ENCODE measurements at places on chromosomes 13 and 19. TPM values are rescaled to one million over a fixed set of nuclear protein-coding genes. Genes with fewer than 3 reads are reported as not detected.

GRCh38 chr13:99199541-99200431, 868 bp upstream of the UBAC2 start:
- DNase-seq = no peak

GRCh38 chr13:103099722-103100293, 33.6 kb upstream of the SLC10A2 start:
- no peak for DNase-seq

DNA sequence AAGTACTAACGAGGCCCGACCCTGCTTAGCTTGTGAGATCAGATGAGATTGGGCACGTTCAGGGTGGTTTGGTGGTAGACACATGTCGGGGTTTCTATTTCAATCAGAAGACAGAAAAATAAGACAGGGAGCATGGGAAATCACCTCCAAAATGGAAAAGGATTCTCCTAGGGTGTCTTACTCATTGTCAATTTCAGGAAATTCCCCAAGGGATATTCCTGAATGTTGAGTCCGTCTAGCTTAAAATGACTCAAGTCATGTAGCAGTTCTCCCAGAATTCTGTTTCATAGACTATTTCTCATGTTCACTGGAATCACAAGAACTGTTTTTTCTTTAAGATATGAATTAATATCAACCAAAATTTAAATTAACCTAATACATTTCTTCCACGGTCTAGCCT, 380.1 kb downstream of the EFNB2 start:
- no peak for DNase-seq

DNA sequence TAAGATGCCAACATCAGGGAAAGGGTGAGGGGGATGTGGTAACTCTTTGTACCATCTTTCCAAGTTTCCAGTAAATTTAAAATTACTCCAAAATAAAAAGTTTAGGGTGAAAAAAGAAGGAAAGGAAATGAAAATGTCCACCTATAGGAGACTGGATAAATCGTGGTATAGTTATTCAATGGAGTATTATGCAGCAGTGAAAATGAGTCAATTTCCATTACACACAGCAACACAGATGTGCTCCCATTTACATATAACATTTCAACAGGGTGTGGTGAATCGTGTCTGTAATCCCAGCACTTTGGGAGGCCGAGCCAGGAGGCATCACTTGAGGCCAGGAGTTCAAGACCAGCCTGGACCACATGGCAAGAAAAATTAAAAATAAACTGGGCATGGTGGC, 7.4 kb upstream of the ZNF541 start:
- DNase-seq = no peak

GRCh38 chr13:110157718-110158117, 149.2 kb downstream of the COL4A1 start:
- DNase-seq = no peak

DNA sequence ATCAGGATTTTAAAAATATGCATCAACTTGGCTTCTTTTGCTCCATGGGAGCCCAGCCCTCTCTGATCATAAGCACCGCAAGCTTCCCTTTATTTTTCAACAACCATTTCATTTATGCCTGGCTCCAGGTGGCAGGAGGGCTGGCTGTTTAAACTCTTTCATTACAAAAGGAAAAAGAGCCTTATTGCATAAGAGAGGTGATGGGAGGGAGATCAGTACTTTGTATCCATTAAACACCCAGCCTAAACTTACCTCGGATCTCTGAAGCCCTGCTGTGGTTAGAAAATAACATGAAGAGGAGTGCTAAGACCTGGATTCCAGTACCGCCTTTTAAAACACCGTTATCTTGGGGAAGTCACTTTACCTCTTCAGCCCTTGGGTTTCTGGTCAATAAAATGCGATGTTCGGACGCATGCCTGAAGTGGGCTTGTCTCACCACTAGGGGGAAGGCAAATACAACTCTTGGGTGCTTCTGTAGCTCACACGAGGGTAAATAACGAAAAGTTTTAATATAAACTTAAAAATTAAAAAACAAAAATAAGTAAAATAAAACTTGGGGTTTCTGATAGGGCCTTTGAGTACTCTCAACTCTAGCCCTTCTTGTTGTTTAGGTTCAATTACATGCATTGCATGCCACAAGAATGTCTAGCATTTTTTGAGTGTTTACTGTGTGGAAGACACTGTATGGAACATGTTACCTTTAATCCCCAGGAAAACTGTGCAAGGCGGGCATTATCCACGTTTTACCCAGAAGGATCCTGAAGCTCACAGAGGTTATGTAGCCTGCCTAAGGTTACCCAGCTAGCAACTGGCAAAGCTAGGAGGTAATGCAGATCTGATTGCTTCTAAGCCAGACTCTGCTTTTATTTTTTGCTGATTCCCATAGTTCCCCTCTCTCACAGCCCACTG, 240.3 kb downstream of the LMO7 start:
- DNase-seq = peak; percentile 60

GRCh38 chr19:4497770-4498389, 20.4 kb downstream of the PLIN4 start:
- DNase-seq = no peak

DNA sequence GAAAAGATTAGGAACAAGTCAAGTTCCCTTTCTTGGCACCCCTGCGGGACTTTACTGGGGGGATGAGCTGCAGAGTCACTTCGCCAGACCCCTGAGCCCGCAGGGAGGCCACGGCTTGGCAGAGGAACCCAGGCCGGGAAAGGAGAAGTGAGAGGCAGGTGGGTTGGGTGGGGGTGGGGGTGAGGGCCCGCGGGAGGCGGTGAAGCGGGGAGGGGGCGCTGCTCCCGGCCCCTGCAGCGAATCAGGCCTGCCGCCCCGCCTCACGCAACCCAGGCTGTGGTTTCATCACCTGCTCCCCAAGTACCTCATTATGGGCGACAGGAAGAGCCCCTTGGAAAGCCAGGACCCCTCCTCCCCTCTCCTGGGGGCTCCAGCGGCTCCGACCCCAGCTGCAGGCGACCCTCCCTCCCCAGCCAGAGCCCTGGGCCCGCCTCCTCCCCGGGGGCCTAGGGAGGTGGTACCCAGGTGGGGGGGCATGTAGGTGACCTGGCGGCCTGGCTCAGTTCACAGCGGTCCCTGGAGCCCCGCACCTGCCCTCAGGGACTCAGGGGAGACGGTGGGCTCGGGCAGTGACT, 9.5 kb downstream of the MEF2B start:
- no peak for DNase-seq

DNA sequence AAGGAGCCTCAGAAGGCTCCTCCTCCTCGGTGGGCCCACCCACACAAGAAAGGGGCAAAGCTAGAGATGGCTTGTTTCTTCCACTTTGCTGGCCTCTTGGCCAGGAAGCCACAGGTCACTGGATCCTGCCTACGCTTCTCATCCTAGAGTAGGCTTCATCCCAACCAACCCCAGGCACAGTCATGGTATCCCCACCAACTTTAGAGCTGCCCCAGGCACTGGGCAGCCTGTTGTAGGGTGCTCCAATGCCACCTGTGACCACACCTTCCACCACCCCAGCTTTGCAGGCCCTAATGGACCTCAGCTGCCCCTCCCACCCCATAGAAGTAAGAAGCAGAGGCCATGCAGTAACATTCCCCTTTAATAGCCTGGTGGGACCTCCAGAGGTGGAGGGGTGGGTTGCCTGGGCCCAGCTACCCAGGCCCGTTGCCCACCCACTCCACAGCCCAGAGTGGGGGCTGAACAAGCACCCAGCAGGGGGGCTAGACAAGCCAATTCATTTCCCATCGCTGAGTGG, 522 bp upstream of the CHMP2A start:
- no peak for DNase-seq

CSNK1G2 gene
- 57.2 TPM for total RNA-seq

BCL3 gene
- total RNA-seq = 68.4 TPM

VWA8 gene
- total RNA-seq = 40.4 TPM

JAK3 gene
- total RNA-seq = 16.8 TPM

SPRED3 gene
- total RNA-seq = 2.1 TPM
